M059J (cell line): ENCODE measurements at places on chromosomes 6 and 20. TPM values are rescaled to one million over a fixed set of nuclear protein-coding genes. Genes with fewer than 3 reads are reported as not detected.

GRCh38 chr6:163377561-163377960, 37.0 kb upstream of the QKI start:
- no peak for DNase-seq

The BMP7 gene
- total RNA-seq: 0.02 and 0.22 TPM in 2 replicates

The ABCF1 gene
- total RNA-seq: 56.3 and 95.3 TPM in 2 replicates

DNA sequence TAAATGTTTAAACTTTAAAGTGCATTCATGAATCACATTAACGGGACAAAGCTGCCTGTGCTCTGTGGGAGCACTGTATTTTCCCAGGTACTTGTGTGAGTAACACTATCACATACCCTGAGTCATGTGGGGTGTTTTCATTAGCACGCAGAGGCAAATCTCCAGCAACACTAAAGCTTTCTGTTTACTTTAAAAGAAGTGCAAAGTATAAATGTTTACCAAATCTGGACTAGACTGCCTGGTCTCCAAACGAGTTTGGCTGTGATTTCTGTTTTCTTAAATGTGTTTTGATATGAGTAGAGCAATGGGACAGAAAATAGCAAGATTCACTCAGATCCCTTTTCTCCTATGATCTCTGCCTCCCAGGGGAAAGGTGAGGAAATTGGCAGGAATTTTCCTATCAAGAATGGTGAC, 28.8 kb upstream of the RIPPLY2 start:
- peak; percentile 46 for DNase-seq

The SLC25A27 gene
- 0.86 and 6.5 TPM in 2 replicates for total RNA-seq

DNA sequence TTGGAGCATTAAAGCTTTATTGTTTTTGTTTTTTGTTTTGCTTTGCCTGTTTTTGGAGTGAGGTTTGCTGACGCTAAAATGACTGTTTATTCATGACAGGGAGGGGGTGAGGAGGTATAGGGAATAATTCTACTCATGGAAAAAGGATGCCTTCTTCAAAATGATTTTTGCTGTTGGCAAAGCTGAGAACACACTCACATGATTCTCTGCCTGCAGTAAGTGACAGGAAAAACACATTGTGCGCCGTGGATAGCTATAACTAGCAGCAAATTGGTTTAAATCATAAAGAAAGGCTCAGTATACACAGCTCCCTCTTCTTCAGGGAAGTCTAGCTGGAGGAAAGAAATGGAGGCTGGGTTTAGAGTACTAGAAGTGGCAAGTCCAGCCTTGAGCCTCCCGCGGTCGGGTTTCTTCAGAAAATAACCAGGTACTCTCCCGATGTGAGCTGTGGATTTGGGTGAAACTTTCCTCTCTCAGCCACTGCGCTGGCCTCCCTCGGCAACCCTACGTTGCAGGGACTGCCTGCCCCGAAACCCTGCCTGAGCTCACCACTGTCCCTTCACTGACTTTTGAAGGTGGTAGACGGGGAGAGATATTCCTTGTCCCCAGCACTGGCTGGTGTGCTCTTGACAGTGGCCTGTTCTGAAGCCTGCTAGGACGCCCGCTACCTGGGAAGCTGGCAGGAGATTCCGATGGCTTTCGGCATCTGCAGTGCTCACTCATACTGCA, 278.2 kb downstream of the NRN1 start:
- DNase-seq: no peak

GRCh38 chr6:77462359-77463307, 658 bp downstream of the HTR1B start:
- no peak for DNase-seq

DNA sequence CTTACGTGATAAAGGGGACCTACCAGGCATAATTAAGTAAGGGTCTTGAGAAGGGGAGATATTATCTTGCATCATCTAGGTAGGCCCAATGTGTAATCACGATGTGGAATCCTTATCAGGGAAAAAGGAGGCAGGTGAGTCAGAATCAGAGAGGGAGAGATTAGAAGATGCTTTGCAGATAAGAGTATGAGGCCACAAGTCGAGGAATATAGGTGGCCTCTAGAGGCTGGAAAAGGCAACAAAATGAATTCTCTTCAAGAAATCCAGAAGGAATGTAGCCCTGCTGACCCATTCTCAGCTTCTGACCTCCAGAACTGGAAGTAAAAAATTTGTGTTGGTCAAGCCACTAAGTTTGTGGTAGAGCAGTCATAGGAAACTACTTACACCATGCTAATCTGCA, 11.0 kb upstream of the ENPP4 start:
- DNase-seq: no peak

DNA sequence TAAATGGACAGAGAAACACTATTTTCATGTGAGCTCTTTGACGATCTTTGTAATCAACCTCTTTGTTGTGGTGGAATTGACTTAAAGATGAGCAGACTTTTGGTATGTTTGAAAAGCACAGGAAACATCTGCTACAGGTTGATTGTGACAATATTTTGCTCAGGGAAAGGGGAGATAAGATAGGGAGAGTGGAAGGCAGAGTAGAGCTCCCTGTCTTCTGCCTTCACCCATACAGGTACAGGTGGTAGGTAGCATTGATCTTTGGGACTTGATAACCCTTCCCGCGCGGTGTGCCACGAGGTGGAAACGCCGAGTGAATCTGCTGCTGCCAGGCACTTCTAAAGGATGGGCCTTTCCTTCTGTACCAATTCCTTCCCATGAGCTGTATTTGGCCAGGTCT, 183.6 kb downstream of the UTRN start:
- DNase-seq: no peak

DNA sequence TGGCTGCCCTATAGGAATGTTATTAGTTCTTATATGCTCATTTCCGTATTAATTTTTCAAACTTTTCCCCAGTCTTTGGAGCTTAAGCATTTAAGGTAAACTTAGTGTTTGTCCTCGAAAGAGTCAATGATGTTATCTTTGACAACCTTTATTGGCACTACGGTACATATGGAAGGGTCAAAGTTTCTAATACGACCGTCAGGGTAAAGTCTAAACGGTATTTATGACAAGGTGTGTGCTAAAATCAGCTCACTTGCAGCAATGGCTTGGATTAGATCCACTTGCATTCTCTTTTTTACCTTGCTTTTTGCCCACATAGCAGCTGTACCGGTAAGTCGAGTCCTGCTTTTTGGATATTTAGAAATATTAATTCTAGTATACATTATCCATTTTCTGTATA, at the start of gene MEP1A:
Gene MEP1A, plus strand, starts transcription at position 252 of the 400 bp plus-strand sequence. Its CDS starts 10 bp downstream, at position 262.
- no peak for DNase-seq

The GGTLC1 gene
- not detected in 2 replicates for total RNA-seq

The ACTL10 gene
- not detected in 2 replicates for total RNA-seq

DNA sequence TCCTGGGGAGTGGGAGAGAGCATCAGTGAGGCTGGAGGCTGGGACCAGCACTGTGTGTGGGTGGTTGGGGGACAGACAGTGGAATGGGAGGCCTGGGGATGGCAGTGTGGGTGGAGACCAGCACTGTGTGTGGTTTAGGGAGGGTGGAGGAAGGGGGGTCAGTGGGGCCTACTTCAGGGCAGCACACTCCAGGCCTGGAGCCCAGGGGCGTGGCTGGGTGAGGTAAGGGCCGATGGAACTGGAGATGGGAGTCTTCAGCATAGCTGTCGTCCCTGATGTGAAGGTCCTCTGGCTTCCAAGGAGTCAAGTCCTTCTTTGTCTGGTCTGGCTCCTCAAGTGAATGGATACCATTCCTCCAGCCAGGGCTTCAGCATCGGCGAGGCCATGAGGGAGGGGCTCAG, 18.6 kb downstream of the KCNK17 start:
- peak; percentile 25 for DNase-seq

- DNase-seq: no peak
Observed at GRCh38 chr20:62367633-62368391, 700 bp upstream of the LAMA5 start.

- DNase-seq: no peak
Observed at GRCh38 chr20:959996-960615, 42.0 kb downstream of the RSPO4 start.

The ANKEF1 gene
- 4.5 and 6.3 TPM in 2 replicates for total RNA-seq

DNA sequence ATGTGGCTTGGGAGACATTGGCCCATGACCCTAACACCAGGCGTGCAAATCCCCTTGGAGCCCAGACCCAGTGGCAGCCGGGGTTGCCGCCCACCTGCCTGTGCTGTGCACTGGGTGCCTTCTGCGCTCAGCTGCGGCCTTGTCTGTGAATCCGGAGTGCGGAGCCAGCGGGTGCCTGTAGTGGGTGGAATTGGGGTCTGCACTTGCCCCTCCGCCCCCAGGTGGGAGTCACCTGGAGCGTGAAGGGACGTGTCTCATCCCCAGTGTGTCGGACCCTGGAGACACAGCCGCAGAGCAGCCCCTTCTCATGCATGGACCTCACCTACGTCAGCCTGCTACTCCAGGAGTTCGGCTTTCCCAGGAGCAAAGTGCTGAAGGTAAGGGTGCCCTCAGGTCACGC, 22.9 kb upstream of the PYGB start:
- DNase-seq: no peak

DNA sequence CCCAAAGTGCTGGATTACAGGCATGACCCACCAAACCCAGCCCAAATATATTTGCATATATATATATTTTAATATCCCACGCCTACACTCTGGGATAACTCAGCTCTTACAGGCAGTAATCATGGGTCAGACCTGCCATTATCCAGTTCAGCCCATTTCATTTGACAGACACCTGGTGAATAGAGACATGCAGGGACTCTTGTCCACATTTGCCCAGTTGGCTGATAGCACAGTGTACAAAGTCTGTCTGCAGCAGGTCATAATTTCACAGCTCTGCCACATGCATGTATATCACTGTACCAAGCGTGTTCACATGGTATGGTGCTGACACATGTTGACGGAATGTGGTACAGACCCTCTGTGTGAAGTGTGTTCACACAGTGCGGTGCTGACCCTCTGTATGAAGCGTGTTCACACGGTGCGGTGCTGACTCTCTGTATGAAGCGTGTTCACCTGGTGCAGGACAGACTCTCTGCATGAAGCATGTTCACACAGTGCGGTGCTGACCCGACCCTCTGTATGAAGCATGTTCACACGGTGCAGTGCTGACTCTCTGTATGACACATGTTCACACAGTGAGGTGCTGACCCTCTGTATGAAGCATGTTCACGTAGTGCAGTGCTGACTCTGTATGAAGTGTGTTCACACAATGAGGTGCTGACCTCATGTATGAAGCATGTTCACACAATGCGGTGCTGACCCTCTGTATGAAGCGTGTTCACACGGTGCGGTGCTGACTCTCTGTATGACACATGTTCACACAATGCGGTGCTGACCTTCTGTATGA, 10.3 kb upstream of the SERPINB1 start:
- no peak for DNase-seq

GRCh38 chr6:143585241-143585640, 73.7 kb upstream of the FUCA2 start:
- no peak for DNase-seq

DNA sequence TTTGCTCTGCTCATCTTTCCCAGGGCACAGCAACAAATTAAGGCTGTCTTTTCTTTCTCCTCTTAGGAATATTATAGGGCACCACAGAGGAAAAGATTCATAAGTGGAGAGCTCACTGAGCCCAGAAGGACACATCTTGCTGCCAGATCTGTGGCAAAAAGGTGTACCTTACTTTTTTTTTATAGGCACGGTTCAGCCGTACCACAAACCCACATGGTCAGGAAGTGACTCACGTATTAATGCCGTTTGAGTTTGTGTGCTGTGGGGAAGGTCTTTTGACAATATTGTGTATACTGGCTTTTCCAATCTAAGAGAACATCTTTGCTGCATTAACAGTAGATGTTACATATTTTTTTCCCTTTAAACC, 28.4 kb downstream of the PAQR8 start:
- DNase-seq: peak; percentile 92

The TXLNB gene
- 0.10 and 0.17 TPM in 2 replicates for total RNA-seq

GRCh38 chr20:24970754-24971153, 21.7 kb downstream of the CST7 start:
- no peak for DNase-seq

- DNase-seq: no peak
Observed at GRCh38 chr6:168240160-168240559, 79.4 kb downstream of the DACT2 start.

- peak; percentile 19 for DNase-seq
Observed at GRCh38 chr20:59184880-59185447, 21.3 kb downstream of the ZNF831 start.

DNA sequence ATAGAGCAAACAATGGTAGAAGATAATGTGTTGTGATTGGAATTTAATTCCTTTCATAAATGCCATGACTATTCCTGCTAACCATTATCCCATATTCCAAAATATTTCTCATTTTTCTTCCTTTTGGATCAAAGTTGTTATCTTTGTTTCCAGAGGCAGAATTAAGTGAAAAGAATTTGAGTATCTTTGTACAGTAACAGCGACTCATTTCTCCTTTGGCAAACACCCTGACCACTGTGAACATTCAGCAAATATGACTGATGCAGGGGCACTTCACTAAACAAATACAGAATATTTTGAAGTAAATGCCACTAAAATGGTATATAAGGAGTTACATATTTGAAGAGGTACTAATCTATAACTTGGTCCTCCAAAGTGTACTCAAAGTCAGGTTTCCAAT, 105.0 kb upstream of the LAMP5 start:
- DNase-seq: peak; percentile 66

DNA sequence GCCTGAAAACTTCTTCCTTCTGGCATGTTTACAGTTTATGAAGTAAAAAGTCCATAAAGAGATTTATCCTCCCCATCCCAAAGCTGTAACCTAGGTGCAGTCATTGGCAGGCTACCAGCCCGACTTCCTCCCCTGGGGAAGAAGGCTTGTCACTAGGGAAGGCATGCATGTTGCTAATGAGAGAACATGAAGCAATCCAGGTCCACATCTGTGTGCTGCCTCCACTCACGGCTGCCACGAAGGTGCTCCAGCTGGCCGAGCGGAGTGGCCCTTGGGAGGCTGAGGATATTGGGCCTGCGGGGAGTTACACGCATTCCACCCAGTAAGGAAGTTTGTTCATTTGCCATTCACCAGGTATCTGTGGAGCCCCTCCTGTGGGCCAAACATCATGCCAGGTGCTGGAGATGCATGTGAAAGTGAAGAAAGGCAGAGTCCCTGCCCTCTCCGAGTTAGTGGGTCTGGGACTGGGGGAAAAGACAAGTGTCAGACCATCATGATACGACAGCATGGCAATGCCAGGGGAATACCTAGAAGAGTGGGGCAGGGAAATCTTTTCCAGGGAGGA, 257.0 kb downstream of the NRN1 start:
- DNase-seq: no peak

The C6orf132 gene
- total RNA-seq: 0.30 and 2.2 TPM in 2 replicates

DNA sequence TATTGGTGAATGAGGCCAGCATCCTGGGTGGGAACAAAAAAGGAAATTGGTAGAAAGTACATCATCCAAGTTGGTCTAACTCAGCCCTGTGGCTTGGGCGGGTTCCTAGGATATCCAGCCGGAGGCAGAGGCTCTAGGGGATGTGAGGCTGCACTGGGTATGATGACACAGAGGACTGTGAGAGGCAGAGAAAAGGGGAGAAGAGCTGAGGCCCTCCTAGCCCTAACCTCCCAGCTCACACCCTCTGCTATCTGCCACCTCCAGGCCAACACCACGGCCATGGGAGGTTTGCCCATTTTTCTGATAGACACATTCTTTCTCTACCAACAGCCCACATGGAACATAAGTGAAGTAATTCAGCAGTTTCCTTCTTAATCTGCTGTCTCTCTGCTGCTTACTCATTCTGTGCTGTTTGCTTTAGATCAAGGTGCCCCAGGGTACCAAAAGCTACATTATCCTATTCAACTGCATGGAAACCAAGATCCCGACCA, 284.4 kb downstream of the ESR1 start:
- peak; percentile 87 for DNase-seq

- DNase-seq: peak; percentile 23
Observed at GRCh38 chr6:126181173-126181741, 158.7 kb upstream of the CENPW start.
